ENCODE measurements at places on chromosomes 12 and 14.

DNA sequence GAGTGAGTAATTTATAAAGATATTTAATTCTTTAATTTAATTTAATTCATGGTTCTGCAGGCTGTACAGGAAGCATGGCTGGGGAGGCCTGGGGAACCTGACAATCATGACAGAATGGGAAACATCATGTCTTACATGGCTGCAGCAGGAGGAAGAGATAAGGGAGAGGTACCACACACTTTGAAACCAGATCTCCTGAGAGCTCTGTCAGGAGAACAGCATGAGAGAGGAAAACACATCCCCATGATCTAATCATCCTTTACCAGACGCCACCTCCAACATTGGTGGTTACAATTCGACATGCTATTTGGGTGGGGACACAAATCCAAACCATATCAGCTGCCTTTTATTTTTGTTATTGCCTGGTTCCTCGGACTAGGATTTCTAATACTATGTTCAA, 928.6 kb downstream of the TMEM121 start:
- DNase-seq: no peak

- DNase-seq: no peak
Measured at GRCh38 chr12:4867384-4867783, 42.3 kb upstream of the KCNA1 start.

GRCh38 chr12:76276499-76277151, 71.6 kb downstream of the BBS10 start:
- DNase-seq: no peak

DNA sequence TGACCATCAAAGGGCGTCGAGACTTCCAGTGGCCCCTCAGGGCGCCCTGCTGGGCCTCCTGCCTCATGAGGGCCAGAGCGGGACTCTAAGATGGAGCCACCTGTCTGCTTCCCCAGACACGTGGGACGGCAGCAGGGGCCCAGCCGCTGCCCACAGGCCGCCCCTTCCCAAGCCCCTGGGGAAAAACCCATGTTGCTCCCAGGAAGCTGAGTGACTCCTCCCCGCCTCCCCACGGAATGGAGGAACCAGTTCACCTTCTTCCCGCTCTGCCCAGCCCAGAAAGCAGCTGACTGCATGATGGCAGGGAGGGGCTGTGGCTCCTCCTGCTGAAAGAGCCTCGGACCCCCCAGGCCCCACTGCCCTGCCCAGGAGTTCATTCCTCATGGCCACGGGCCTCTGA, 14.9 kb downstream of the RAB35 start:
- no peak for DNase-seq

GRCh38 chr14:106808458-106808857, 1282.1 kb downstream of the TMEM121 start:
- DNase-seq: no peak

GRCh38 chr12:52633383-52633782, 15.0 kb upstream of the KRT73 start:
- no peak for DNase-seq

GRCh38 chr12:59911516-59911915, 315.7 kb downstream of the SLC16A7 start:
- no peak for DNase-seq

- no peak for DNase-seq
Measured at GRCh38 chr12:106080791-106081170, 58.0 kb downstream of the NUAK1 start.

DNA sequence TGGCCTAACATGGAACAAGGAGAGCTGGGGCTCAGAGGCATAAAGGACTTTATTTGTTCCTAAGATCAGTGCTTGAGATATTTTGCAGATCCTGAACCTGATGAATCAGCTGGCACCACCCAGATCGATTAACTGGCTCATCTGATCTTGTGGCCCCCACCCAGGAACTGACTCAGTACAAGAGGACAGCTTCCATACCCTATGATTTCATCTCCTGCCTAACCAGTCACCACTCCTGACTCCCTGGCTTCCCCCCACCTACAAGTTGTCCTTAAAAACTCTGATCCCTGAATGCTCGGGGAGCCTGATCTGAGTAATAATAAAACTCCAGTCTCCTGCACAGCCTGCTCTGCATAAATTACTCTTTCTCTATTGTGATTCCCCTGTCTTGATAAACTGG, 5.1 kb downstream of the C12orf56 start:
- no peak for DNase-seq

DNA sequence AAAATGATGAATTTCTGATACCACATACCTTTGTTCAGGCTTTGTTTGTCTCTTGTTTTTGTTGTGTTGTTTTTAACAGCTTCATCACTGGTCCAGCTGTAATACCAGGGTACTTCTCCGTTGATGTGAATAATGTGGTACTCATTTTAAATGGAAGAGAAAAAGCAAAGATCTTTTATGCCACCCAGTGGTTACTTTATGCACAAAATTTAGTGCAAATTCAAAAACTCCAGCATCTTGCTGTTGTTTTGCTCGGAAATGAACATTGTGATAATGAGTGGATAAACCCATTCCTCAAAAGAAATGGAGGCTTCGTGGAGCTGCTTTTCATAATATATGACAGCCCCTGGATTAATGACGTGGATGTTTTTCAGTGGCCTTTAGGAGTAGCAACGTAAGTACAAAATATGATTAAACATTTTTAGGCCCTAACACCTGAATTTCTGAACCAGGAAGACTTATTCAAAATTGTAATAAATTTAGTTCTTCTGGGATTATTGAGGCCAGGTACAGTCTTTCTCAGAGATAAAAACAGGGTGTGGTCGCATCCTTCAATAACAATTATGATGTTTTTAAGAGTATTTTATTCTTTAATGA, 22.4 kb downstream of the RXYLT1 start:
- no peak for DNase-seq

DNA sequence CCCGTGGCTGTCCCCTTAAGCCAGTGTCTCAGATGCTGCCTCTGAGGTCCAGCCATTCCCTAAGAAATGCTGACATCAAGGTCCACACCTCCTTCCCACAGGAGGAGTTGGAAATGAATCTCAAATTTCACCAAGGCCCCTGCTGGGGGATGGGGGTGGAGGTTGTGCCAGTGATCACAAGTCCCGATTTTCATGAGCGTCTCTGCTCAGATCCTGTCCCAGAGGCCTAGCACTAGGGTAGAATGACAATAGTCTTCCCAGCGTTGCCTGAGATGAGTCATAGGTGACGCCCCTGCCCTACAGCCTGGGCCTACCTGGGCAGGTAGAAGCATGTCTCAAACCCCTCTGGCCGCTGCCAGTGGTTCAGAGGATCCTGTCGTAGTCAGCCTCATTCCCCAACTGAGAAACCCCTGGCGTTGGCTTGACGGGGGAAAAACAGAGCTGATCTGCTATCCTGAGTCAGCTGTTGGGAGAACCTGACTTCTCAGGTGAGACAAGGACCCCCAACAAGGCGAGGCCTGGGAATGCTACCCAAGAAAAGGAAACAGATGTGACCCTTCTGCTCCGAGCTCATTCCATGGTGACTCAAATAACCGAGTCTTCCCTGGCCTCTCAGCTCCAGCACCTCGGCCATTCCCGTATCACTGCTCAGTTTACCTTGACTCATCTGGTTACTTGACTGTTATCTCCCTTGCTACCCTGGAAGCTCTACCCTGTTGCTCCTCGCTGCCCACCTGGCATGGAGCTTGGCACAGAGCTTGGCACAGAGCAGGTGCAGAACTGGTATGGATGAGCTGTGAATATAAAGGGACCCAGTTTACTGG, 21.8 kb upstream of the SPPL3 start:
- DNase-seq: no peak

DNA sequence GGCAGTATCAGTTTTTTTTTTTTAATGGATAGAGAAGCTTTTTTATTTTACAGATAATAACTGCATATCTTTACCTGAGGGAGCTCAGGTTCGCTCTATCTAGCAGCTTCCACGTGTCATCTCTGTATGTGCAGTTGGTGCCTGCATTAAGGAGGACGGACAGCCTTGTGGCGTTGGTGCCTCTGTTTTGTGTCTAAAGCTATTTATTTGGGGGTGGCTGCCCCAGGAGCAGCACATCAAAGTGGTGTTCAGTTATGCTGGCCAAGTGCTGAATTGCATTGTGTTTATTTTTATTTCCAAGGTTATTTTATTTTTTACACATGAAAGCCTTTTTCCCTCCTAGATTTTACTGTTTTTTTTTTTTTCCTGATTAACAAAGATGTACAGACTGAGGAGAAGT, 59.7 kb downstream of the RASSF3 start:
- DNase-seq: no peak

DNA sequence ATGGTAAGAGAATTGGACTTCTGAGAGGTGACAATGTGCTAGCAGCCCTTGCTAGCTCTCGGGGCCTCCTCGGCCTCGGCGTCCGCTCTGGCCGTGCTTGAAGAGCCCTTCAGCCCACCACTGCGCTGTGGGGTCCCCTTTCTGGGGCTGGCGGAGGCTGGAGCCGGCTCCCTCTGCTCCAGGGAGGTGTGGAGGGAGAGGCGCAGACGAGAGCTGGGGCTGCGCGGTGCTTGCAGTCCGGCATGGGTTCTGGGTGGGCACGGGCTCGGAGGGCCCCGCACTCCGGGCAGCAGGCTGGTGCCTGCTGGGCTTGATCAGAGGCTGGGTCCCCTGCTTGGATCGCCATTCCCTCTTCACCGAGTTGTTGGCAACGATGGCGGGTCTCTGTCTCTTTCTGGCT, 226.4 kb upstream of the AMIGO2 start:
- DNase-seq: no peak

DNA sequence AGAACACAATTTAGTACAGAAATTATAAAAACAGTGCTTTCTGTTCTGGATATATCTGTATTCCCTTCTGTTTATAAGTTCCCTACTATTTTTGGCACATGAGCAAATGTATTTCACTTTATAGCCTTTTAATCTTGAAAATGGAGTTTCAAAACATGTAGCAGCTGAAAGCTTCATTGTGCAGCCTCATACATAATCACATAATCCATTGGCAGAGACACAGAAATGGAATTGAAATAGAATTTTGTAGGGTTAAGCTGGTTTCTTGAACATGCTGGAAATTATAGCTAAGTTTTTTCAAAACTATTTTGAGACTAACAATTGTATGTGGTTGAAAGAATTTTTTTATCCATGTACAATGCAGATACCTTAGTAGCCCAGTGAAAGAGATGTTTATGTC, 614.3 kb upstream of the MDGA2 start:
- DNase-seq: no peak

DNA sequence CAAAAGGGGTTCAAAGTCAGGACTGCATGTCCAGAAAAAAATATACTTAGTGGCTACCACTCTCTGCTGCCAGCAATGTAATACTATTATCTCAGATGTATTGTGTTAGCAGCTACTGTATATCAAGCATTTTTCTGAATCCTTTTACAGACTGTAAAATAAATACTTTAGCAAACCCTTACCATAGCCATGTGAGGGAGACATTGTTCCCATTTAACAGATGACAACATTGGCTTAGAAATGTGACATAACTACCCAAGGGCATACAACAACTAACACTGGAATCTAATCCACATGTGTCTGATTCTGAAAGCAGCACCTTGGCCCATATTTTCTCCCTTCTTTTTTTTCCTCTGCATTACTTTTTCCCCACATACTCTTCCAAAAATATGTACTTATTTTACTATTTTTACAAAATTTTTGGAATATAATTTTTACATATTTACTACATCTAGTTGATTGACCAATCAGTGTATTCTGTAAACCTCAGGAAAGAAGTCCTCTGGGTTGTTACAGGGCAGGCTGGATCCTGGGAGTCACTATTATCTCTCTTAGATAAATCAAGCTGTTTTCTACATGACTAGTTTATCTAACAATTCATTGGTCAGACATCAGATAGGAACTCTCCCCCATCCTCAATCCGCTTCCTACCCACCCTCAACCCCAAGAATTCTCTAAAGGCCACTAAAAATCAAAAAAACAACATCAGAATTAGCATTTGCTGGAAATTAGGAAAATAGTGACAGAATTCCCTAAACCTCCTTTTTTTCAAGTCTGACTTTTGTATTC, 154.1 kb downstream of the BTG1 start:
- DNase-seq: no peak

DNA sequence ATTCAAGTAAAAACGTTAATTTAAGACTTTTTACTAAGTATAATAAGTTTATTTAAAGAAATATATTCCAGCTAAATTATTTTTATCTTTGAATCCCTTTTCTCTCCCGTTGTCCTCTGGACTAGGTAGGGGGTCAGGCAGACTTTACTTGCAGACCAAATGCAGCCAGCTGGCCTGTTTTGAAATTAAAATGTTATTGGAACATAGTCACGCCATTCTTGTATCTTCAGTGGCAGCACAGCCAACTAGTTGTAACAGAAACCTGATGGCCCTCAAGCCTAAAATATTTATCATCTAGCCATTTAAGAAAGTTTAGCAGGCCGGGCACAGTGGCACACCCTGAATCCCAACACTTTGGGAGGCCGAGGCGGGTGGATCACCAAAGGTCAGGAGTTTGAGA, 52.7 kb downstream of the BCAT1 start:
- DNase-seq: no peak

DNA sequence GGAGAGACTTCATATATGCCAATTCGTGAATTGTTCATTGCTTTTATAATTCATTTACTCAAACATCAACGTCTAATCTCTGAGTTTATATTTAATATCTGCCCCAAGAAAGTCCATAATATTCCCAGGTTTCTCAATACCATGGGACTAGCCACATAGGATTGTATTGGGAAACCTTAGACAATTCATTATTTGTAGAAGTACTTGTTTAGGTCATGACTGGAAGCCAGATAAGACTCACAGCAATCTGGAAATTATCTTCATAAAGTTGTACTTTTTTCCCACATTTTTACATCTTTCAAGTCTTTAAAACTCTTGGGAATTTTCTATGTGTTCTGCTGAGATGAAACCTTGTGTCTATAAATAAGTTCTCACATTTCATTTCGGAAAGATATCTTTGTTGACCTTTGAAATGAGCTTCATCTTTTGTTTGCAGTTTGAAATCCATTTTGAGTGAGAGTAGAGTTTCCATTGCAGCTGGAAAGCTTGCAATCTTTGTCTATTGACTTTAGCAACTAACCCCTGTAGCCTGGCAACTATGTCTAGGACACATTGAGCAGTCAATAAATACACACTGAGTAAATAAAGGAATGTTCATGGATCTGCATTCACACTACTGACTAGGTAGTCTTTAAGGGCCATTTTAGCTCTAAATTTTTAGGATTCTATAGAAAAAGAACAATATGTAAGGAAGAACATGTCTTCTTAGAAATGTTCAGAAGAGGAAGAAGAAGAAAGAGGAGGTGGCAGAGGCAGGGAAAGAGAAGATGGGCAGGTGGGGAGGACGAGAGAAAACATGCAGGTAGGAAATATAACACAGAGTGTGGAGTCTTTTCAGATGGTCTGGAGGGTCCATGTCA, 154.4 kb downstream of the LRIG3 start:
- no peak for DNase-seq

- DNase-seq: no peak
Measured at GRCh38 chr12:118375348-118375747, 1.0 kb upstream of the SUDS3 start.

GRCh38 chr12:87841935-87842334, 187.3 kb downstream of the C12orf50 start:
- DNase-seq: no peak

- peak; percentile 93 for DNase-seq
Measured at GRCh38 chr14:104137297-104138097, 890 bp upstream of the KIF26A start.

DNA sequence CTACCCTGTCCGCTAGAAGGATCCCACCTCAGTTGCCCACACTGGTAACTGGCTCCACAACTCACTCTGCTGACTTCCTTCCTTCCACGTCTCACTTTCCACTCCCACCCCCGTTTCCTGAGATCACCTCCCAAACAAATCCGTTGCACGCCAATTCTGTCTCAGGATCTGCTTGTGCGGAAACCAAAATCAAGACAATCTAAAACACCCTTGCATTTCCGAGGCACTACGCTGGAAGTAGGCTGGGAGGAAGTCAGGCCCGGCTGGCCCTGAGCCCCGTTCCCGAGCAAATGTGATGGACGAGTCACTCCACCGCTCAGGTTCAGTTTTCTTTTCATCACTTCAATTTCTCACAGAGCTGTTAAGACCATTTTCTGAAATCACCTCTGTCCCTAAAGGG, 23.1 kb downstream of the ABCB9 start:
- DNase-seq: no peak
